ENCODE measurements at places on chromosomes 3 and 15.

GRCh38 chr15:72182673-72183072 is 14.9 kb downstream of the GRAMD2A start:
- DNase-seq, result no peak

DNA sequence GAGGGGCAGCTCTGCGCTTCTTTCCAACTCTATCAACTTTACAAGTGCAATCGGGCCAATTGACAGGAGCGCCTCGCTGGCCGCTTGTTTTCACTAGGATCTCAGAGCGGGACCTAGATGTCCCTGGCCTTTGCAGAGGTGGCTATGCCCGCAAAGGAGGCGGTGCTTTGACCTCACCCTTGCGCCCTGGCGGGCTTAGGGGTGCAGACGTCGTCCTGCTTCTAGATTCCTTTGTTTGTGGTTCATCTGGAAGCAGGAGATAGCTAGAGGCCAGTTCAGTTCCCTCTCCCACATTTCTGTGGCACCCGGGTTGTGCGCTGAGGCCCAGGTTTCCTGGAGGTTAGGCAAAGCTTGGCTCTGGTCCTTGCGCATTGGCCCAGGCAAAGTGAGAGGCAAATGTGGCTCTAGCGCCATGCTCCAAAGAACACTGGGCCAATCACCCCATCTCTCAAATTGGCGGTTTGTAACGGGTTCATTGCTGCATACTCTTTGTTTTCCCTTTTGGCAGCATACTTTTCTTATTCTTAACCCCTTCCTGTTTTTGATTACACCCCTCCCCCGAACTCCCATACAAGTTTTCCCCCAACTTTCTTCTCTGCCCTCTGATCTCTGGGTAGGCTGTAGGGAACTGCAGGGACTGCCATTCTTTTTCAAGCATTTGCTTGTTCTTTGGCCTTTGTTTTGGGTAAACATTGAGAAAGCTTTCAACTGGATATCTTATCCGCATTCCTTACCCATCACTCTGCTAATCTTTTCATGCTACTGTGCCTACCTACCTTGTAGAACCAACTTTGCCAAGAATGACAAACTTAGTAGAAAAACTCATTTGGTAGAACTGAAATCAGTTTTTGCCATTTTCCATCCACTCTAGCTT is 1.4 kb downstream of the PPM1L start:
- no peak for DNase-seq

DNA sequence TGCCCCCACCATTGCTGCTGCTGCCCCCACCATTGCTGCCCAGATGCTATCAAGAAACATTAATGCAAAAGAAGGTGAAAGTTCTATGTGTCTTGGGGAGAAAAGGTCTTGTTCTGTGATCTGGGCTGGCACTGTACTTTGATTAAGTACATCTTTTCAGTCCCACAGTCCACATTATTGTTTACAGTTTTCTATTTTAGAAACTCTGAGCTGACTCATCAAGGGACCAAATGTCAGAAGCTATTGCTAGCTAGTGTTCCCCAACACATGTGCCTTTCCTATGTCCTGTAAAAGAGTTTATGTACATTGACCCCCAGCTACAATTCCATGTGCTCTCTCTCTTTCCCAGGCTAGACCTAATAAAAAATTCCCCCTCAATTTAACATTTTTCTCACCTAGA is 264.7 kb upstream of the NECTIN3 start:
- no peak for DNase-seq

DNA sequence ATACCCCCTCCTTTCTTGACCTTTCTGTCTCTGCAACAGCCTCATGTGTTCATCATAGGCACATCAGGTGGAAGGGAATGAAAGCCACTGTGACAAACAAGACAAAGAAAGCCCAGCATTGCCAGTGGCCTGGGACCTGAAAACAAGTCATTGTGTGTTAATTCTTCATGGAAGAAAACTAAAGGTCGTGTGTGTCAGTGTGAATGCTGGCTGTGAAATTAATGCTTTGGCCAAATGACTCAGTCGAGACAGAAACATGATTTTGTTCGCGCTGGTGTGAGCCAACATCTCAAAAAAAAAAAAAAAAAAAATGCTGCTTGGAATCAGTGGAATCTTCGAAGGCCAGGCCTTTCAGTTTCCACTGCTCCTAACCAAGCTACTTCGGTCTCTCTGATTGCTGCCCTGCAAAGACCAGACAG is 386.5 kb upstream of the PROK2 start:
- no peak for DNase-seq

GRCh38 chr15:70100474-70101341 is 3.0 kb upstream of the TLE3 start:
- DNase-seq, result peak; percentile 66

GRCh38 chr3:148079370-148079769 is 618.3 kb upstream of the AGTR1 start:
- DNase-seq, result no peak

- DNase-seq, result no peak
Observed at GRCh38 chr3:98457543-98457942, 5.5 kb upstream of the OR5K1 start.

GRCh38 chr3:32018757-32019564 is 37.4 kb downstream of the ZNF860 start:
- no peak for DNase-seq

DNA sequence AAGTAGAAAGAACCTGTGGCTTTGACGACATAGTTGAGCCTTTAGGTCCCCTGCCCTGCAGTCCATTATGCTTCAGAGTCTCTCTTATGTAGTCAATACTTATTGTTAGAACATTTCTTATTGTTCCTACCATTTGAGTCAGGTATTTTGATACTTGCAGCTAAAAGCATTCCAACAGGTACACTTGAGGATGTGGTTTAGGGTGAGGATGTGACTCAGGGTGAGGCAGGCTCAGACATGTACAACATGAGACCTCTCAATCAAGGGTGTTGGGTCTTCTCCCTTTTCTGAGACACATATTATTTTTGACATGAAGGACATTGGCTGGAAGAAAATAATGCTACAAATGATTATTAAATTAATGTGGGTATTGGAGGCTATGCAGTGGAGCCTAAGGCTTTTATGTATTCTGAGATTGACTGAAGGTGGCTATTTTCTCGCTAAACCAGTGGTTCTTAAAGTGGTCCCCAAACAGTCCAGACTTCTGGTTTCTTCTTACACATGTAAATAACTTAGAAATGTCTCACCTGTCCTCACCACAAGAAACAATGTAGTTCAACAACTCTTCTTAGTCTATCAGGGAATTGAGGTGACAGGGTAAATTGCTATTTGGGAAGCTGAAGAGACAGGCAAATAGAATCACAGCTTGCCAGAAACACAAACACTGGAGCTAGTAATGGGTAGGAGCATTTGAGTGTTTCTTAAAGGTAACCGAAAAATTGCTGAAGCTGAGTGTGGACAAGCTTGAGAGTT is 135.5 kb upstream of the ZPLD1 start:
- DNase-seq, result no peak

DNA sequence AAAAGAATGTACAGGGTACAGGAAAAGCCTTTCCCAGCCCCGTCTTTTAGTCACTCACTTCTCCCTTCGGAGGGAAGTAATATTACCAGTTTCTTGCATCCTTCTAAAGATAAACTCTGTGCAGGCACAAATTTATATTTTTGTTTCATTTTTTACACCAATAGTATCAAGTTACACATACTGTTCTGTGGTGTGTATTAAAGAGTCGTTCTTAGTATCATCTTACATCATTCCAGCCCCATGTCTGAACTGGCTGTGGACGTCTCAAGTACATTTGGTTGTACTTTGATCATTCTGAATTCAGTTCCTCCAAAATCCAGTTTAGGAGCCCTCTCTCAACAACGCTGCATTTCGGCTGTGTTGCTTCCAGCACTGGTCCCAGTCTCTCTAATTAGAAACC is 68.7 kb downstream of the LMLN start:
- no peak for DNase-seq

GRCh38 chr3:31444220-31445142 is 88.2 kb upstream of the STT3B start:
- DNase-seq, result no peak

- DNase-seq, result no peak
Observed at GRCh38 chr3:129358772-129359371, 69.6 kb downstream of the EFCAB12 start.

- DNase-seq, result no peak
Observed at GRCh38 chr15:89905846-89906378, 6.8 kb downstream of the ARPIN start.
